ENCODE measurements at places on chromosomes 16 and 17. TPM values are rescaled to one million over a fixed set of nuclear protein-coding genes. Genes with fewer than 3 reads are reported as not detected.

- DNase-seq = no peak
Measured at GRCh38 chr16:56910654-56911539, 21.0 kb upstream of the HERPUD1 start.

DNA sequence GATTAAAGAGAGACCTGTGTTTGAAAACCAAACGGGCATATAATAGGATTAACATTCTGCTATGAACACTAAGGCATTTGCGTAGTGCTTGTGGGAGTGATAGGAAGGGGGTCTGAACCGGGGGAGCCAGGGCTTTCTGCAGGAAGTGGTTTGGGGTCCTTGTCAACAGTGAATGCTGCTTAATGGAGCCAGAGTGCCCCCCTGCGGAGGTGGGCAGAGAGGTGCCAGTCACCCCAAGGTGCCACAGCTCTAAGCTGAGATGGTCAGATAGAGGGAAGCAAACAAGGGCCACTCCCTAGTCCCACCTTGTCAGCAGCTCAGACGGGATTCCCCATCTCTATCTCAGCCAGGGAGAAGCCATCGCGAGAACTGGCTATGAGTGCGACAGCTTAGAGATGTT, 17.7 kb downstream of the NAA60 start:
- no peak for DNase-seq

- no peak for DNase-seq
Measured at GRCh38 chr17:4180791-4181190, 37.8 kb downstream of the CYB5D2 start.

- DNase-seq = peak; percentile 97
Measured at GRCh38 chr17:7314719-7315569, at the start of gene GPS2. TSS of gene GPS2 (minus strand) at chr17:7315360. CDS start at chr17:7315052, 308 bp downstream.

- DNase-seq = no peak
Measured at GRCh38 chr16:58027161-58027915, 1.8 kb downstream of the MMP15 start.

DNA sequence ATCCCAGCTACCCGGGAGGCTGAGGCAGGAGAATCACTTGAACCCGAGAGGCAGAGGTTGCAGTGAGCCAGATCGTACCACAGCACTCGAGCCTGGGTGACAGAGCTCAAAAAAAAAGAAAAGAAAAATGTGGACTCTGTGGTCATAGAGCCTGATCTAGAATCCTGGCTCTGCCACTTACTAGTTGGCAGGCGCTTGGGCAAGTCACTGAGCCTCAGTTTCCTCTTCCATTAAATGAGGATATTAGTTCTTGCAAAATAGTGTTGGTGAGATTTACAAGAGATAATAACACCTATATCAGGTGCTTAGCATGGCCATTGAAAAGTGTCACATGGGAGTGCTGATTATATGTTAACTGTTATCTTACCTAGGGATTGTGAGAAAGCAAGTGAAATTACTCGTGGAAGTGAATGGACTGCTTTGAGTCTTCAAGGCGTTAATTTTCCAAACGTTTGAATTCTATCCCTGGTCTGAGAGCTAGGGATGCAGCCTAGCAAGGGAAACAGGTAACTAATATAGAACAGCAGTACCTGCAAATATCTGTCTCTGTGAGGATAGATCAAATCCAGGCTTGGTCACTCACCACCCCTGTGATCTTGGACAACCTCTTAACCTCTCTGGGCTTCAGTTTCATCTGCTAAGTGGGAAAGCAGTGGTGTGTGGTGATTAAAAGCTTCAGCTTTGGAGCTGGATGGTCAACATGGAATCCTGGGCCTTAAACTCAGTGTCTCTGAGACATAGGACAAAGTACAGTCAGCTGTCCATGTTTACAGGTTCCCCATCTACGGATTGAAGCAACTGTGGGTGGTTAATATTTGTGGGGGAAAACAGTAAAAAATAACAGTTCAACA, 953 bp upstream of the NSMCE1 start:
- DNase-seq = no peak

- no peak for DNase-seq
Measured at GRCh38 chr16:81918927-81919326, 92.3 kb downstream of the SDR42E1 start.

DNA sequence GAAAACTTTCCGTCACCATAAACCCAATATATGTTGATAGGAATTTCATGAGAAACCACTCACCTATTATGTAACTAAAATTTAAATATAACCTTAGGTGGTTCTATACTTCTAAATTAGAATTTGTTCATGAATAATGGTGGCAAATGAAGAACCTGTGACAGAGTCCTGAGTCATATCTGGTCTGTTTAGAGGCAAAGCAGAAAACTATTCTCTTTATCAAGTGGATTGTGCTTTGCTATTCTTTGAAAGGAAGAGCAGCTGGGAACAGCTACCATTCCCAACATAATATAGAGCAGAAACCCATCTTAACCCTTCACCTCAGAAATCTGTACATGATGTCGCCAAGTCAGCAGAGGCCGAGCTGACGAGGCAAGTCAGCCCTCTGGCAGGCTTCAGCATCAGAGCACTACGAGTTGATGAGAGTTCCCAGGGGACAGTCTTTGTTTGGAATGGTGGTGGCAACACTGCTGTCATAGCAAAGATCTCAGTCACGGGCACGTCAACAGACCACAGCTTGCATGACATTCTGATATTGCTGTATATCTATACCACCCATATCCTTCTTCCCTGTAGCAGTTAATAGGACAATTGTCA, 631.9 kb upstream of the CA10 start:
- DNase-seq = no peak

DNA sequence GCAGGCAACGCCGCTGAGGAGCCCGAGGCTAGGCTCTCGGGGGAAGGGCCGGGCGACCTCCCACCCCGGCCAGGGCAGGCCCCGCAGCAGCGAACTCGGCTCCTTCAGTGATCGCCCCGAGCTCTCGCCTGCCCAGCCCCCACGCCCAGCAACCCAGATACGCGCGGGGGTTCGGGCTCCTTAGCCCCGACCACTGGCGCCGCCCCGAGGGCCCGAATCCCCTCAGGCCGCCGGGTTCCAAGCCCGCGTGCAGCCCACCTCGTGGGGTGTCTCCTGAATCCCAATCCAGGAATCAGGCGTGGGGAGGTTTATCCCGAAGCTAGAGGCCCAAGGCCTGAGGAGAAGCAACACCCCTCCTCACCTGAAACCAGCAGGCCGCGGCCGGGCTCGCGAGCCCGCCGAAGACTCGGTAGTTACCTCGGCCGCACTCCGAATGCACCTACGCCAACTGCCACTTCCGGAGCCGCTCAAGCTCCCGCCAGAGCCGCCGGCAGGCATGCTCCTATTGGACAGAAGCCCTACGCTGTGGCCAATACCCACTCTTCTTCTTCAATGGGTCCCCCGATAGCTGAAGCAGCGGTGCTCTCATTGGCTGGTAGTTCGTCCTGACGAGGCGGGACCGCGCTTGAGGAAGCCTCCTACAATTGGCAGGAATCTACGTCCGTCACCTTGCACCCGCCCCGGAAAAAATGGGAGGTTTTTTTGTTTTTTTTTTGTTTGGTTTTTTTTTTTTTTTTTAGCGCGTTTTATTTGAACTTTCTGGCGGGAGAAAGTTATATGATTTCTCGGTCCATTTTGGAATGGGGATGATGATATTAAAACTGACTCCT, at the start of gene RFWD3:
RFWD3 (minus strand) TSS at position 453 of the 830 bp plus-strand sequence. CDS start 5,428 bp downstream, outside the sequence.
- DNase-seq = peak; percentile 94

GRCh38 chr17:77616254-77616731, 342.2 kb upstream of the TNRC6C start:
- no peak for DNase-seq

- no peak for DNase-seq
Measured at GRCh38 chr17:38572669-38573365, 32.9 kb downstream of the SRCIN1 start.

DNA sequence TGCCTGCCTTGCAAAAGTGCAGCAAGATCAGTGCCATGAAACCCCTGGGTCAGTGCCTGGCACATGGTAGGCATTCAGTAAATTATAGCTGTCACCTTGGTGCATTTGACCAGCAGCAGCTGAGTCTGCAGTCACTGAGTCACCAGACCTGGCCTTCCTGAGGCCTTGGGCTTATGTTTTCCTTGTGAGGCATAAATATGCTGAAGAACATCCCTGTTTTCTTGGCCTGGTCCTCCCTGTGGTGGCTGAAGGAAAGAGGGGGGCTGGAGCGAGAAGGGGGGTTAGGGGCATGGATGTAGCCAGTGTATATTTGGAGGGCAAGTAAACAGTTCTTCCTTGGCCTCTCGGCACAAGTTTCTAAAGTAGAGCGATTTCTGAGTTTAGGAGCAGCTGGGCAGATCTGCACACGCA, 26.5 kb downstream of the EPN2 start:
- no peak for DNase-seq

GRCh38 chr17:77503293-77503655, 362.5 kb downstream of the SEC14L1 start:
- no peak for DNase-seq

- no peak for DNase-seq
Measured at GRCh38 chr17:59828478-59828760, 64.3 kb downstream of the TUBD1 start.

- DNase-seq = no peak
Measured at GRCh38 chr17:73126716-73127473, 34.4 kb upstream of the SLC39A11 start.

GRCh38 chr17:55969562-55970324, 183.5 kb upstream of the ANKFN1 start:
- DNase-seq = no peak

GRCh38 chr16:84868328-84868727, 48.5 kb downstream of the CRISPLD2 start:
- DNase-seq = no peak

DNA sequence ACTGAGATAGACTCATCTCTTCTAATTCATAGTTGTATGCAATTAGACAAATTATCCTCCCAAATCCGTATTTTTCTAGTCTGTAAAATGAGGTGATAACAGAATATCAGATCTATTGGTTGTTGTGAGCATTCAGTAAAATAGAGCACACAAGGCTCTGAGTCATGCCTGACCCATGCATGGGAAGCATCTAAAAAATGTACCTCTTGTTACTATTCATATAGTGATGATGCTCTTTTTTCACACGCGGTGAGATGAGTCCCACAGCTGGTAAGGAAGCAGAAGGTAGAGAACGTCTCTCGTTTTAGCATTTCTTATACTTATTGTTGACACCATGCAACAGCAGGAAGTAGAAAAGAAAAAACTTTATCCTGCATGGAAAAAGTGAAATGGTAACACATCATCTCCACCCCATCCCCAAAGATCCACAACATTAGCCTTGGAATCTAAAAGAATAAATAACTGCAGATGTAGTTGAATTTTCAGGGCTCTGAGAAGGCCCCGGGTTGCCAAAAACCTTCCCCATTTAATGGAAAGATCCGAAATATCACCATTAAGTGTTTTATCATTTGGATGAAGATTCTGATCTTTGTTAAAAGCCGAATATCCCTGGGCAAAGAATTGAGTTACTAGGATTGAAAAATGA, 215.6 kb downstream of the TMEM114 start:
- DNase-seq = no peak

- DNase-seq = no peak
Measured at GRCh38 chr17:26818736-26819135, 475.2 kb upstream of the WSB1 start.

GRCh38 chr16:82631701-82632685, 5.2 kb downstream of the CDH13 start:
- DNase-seq = no peak

- no peak for DNase-seq
Measured at GRCh38 chr17:47731396-47731795, 1.6 kb upstream of the TBX21 start.

DNA sequence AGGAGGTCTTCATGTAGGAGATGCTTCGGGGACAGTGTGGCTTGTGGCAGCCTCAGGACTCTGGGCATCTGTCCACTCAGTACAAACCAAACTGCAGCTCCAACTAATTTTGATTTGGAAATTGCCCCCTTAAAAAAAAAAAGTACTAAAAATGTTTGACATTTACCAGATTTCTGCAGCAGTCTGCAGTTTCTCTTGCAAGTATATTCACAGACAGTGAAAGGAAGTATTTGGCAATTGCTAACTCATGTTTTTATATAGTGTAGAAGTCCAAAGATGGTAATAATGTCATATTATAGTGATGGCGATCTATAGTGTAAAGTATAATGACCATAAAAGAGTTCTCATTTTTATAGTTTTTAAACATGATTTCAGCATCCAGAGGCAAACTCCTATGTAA, 218.6 kb downstream of the PRKCA start:
- no peak for DNase-seq

- peak; percentile 73 for DNase-seq
Measured at GRCh38 chr16:17303101-17303500, 167.7 kb downstream of the XYLT1 start.

DNA sequence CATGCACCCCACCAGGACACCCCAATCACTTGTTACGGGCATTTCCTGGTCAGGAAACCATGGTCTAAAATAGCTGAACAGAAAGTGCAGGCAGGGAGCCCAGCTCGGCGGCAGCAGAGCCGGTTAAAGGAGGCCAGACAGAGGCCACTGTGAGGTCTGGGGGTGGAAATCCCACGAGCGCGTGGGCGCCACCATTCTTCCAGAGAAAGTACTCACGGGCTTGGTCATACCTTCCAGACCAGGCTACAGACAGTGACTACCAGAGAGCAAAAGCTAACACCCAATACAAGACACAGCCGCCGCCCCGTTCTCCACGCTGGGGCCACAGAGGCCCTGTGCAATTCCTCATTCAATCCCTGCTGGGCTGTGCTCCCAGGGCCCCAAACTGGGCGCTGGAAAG, 11.9 kb downstream of the CEP131 start:
- no peak for DNase-seq

DNA sequence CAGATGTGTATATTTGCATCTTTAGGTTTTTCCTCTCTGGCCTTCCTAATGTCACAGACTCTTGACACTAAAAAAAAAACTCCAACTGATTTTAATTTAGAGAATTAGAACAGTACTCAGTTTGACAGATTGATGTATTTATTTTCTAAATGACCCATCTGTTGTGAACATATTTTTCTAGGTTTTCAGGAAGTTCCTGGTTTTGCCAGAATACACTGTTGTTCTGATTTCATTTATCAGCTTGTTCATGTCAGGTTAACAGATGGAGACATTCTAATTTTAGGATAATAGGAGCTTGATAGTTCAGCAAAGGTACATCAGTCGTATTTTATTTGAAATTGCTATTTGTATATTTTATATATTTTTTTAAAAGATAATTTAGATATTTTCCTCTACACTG, 133.4 kb downstream of the TANC2 start:
- no peak for DNase-seq

PROCA1 gene
- 1.7 TPM for total RNA-seq

CYB5D1 gene
- 4.7 TPM for total RNA-seq

LUC7L3 gene
- total RNA-seq = 77.2 TPM

PRAC2 gene
- total RNA-seq = not detected

NLRC3 gene
- 6.8 TPM for total RNA-seq

CCL7 gene
- not detected for total RNA-seq

HEATR9 gene
- not detected for total RNA-seq

SERPINF2 gene
- total RNA-seq = 9.6 TPM

GLIS2 gene
- 3.3 TPM for total RNA-seq

HAS3 gene
- total RNA-seq = 1.1 TPM

CORO1A gene
- 21.2 TPM for total RNA-seq

NOS2 gene
- total RNA-seq = 6.8 TPM

SNX20 gene
- 1.9 TPM for total RNA-seq

C17orf67 gene
- not detected for total RNA-seq

MIF4GD gene
- total RNA-seq = 14.5 TPM

SRCIN1 gene
- total RNA-seq = 9.3 TPM

OR3A3 gene
- not detected for total RNA-seq

AGRP gene
- not detected for total RNA-seq

TP53TG3B gene
- total RNA-seq = not detected

NPW gene
- 2.8 TPM for total RNA-seq

CD300LF gene
- total RNA-seq = 1.1 TPM
